IMR-90 (cell line): ENCODE measurements at places on chromosomes 11 and 22. TPM values are rescaled to one million over a fixed set of nuclear protein-coding genes. Genes with fewer than 3 reads are reported as not detected.

Gene ATP6V1E1
- total RNA-seq: 144 and 151 TPM in 2 replicates

Gene LRRC56
- total RNA-seq: 0.28 and 0.36 TPM in 2 replicates

Gene IGLL1
- not detected in 2 replicates for total RNA-seq

Gene SCN3B
- under 0.01 TPM in 2 replicates for total RNA-seq

Gene DDT
- 54.8 and 58.9 TPM in 2 replicates for total RNA-seq

Gene PSMA1
- total RNA-seq: 194 and 219 TPM in 2 replicates

Gene USH1C
- total RNA-seq: not detected in 2 replicates

Gene PLEKHA7
- total RNA-seq: not detected in 2 replicates

Gene IL17RA
- total RNA-seq: 5.2 and 5.8 TPM in 2 replicates

Gene LRRC10B
- not detected in 2 replicates for total RNA-seq

Gene GTSE1
- 5.8 and 5.9 TPM in 2 replicates for total RNA-seq

Gene MSANTD4
- 18.8 and 30.3 TPM in 2 replicates for total RNA-seq

Gene OR5F1
- not detected in 2 replicates for total RNA-seq

Gene DNAJB7
- not detected in 2 replicates for total RNA-seq
